ENCODE measurements at places on chromosomes 11 and 22. TPM values are rescaled to one million over a fixed set of nuclear protein-coding genes. Genes with fewer than 3 reads are reported as not detected.

DNA sequence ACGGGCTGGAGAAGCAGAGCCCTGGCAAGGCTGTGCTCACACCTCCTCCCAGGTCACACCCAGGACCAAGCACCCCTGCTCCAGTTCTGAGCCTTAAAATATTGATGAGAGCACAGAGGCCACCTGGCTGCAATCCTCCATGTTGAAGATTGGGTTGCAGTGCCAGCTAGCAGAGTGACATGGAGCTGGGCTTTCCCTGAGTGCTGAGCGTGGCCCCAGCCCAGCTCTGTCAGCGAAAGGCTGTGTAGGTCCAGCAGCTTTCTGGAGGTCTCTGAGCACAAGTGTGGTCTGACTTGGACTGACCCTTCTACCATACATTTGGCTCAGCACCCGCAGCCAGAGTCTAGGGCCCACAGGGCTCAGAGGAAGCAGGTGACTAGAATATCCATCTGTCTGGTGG, 4.0 kb upstream of the CHKA start:
- DNase-seq: no peak

DNA sequence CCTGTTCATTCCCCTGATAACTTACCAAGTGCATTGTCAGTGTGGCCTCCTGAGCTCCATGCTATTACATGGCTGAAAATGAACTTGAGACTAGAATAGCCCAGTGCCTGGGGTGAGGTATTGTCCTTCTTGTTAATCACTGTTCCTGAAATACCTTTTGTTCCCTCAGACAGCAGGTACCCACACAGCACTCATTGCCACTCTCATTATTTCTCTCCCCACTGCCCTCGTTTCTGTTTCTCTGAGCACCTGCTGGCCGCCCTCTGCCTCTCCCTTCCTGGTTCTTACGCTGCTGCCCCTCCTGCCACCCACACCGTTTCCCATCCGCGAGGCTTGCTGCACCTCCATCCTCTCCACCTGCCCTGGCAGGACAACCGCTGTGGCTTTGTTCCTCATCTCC, 36.9 kb upstream of the RAB1B start:
- DNase-seq: no peak

- no peak for DNase-seq
These were observed 3.9 kb upstream of the PIWIL4 start for GRCh38 chr11:94563176-94563847.

DNA sequence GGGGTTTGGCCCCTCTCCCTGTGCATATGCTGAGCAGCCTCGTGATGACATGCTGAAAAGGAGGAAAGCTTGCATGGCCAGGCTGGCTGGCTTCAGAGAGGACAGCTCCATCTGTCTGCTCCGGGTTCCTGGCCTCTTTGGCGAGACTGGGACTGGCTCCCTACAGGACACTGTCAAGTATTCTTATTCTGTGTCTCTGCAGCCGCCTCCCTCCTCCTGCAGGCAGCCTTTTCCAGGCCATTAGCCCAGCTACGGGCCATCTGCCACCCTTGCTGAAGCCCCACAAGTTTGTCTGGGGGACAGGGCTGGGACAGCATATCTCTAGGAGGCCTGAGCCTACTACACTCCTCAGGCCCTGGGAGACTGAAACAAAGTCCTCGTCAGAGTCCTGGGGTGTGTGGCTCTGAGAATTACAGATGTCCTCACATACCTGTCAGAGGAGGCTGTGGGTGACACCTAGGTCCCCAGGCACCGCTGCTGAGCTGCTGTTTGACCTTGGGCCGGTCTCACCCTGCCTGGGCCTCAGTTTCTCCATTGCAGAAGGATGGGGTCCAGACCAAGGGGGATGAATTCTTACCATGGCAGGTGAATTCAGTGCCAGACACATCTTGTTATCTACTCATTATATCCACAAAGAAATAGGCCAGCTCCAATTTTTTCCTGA, 11.0 kb downstream of the MRGPRG start:
- no peak for DNase-seq

DNA sequence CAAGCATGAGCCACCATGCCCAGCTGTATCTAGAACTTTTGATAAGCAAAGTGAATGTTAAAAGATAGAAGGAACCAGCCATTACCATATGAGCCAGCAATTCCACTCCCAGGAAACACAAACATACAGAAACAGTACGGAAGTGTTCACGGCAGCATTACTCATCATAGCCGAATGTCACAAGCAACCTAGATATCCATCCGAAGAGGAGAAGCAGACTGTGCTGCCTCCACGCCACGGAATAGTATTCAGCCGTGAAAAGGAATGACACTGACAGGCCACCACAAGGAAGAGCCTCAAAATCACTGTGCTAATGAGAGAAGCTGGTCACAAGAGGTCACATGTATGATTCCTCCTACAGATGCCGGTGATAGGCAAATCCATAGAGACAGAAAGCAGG, 17.6 kb upstream of the MGAT3 start:
- no peak for DNase-seq

GRCh38 chr22:36221799-36222751, 17.3 kb downstream of the APOL2 start:
- DNase-seq: peak; percentile 43

DNA sequence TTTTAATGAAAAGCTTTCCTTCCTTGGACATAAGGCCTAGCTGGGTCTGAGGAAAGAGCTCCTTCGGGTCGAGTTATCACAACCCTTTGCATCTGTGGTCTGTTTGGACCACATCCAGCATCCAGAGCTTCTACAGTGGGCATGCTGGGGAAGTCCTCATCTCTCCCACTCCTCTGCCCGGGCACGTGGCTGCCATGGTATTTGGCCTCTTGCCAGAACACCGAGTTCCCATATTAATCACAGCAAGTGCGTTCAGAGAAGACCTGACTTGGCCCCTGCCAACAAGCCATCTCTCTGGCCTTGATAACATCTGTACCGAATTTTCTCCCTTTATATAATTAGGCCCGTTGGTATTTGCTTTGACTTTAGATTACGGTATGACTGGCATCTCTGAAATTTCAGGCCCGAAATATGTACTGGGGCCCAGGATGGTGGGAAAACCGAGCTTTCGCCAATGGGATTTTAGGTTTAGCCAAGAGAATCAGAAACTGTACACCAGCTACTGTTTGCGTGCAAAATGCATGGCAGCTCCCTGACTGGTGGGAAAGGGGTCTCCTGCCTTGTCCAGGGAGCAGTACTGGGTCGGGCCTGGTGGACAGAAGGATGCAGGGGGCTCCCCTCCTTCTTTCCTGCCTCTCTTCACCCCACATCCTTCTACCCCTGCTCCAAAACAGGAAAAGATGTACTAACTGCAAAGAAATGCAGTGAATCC, 90.0 kb downstream of the MICAL2 start:
- no peak for DNase-seq

DNA sequence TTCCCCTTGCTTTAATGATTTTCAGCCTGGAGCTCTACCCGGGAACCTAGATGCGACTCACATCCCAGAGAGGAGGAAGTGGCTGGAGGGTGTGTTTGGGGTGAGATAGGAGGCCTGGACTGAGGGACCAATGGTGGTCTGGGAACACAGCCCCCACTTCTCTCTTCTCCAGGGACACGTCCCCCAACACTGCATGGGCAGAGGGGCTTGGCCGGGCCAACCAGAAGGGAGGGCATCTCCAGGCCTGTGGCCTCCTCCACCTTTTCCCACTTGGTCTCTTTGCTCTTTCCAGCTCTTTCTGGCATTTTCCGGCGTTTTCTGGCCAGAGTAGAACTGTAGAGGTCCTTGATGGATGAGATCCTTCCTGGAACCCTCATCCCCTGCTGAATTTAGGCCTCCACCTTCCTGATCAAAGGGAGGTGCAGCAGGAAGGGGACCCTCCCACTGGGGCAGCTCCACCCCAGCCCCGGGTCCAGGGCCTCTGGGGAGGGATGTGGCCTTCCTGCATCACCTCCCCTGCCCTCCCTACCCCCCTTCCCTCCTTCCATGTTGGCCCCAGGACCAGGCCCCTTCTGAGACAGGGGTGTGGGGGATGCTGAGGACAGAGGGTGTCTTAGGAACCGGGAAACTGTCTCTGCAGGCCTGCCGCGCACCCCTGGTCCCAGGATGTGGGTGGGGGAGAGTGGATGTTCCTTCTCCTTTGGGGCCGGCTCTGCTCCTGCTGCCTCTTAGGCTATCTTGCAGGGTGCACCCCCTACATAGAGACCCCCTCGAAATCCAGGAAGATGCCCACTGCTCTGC, 24.4 kb downstream of the MRGPRG start:
- no peak for DNase-seq

DNA sequence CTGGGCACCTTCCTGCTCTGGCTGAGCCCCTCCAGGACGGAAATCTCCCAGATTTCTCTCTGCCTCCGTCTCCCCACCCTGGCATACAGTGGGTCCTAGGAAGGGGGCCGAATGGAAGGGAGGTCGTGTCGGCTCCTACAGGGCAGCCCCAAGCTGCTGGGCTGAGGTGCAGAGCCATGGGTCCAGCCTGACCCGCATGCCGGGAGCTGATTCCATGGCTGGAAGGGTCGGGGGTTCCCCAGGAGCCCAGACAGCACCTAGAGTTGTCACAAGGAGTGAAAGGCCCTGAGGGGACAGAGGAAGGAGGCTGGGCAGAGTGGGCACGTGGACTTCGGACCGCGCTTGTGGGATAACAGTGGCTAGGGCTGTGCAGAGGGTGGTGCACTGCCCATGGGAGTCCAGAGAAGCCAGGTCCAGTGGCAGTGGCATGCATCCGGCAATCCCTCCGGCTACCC, 16.5 kb downstream of the CCND1 start:
- DNase-seq: no peak

- no peak for DNase-seq
These were observed 14.6 kb upstream of the NAP1L4 start for GRCh38 chr11:3006505-3007260.

DNA sequence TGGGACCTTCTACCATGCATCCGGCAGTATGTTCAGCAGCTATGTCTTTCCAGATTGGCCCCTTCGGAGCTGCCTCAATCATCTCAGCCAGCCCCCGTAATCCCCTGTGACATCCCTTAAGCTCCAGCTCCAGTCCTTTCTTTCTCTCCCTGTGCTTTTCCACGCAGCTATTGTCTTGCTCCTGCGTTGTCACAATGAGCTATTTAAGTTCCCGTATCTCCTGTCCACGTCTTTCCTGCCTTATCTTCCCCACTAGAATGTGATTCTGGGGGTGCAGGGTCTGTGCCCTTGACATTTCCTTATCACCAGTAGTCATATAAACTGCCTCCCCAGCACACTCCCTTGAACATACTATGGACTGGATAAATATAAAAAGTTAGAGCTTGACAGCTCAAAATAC, 5.1 kb upstream of the ETS1 start:
- no peak for DNase-seq

DNA sequence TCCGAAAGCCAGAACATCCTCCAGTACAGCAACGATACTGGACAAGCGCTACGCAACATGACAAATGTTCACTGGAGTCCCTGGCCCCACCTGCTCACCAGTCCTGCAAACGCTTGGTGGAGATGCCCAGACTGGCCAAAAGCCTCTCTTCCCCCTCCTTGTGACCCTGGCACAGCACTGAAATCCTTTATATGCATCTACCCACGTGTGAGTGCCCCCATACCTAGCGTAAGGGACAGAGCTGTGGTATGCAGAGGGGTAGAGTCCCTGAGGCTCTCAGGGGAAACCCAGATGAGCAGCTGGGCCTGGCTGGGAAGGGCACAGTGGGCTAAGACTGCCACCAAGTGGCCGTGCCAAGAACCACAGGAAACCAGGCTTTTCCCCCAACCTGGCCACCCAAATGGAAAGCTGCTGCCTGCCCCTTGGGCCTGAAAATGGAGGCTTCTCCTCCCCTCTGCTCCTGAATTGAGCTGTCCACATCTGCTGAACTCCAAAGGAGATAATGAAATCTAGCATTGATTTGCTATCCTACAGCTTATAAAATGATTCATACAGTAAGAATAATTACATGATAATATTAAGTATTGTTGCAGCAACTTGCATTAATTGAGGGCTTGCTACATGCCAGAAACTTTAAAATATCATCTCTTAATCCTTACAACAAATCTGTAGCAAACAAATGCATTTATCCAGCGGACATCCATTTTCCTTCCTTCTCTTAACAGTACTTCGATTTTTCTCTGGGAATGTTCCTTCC, 24.8 kb upstream of the TTC12 start:
- DNase-seq: peak; percentile 50

The SIAE gene
- 31.5 TPM for polyA plus RNA-seq

The CCDC81 gene
- polyA plus RNA-seq: 1.3 TPM

The PANX1 gene
- polyA plus RNA-seq: 28.7 TPM

The MRPL21 gene
- 61.2 TPM for polyA plus RNA-seq

The PDE3B gene
- 10.5 TPM for polyA plus RNA-seq

The GP1BB gene
- 2.9 TPM for polyA plus RNA-seq

The KRTAP5-3 gene
- polyA plus RNA-seq: not detected

Data from left kidney (tissue), 8 donors.